ENCODE measurements at places on chromosomes 5 and 9.

DNA sequence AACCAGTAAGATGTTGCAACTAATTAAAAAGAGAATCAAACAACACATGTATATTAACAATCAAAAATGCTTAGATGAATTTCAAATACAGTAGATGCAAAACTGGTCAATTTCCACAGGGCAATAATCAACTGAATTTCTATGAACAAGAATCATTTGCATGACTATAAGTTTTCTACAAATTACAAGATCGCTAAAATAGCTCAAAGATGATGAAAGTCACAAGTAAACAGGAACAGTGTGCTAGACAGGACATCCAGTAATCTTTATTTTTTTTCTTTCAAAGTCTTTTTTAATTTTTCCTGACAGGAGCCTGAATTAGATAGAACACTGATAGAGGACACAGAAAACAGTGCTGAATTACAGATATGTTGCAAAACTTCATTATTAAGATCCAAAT, 608.2 kb upstream of the DAB2 start:
- no peak for DNase-seq

- no peak for DNase-seq
These were observed 88.2 kb upstream of the FAM174A start for GRCh38 chr5:100446879-100447430.

- DNase-seq = no peak
These were observed 275.4 kb upstream of the IRX4 start for GRCh38 chr5:2158109-2158508.

DNA sequence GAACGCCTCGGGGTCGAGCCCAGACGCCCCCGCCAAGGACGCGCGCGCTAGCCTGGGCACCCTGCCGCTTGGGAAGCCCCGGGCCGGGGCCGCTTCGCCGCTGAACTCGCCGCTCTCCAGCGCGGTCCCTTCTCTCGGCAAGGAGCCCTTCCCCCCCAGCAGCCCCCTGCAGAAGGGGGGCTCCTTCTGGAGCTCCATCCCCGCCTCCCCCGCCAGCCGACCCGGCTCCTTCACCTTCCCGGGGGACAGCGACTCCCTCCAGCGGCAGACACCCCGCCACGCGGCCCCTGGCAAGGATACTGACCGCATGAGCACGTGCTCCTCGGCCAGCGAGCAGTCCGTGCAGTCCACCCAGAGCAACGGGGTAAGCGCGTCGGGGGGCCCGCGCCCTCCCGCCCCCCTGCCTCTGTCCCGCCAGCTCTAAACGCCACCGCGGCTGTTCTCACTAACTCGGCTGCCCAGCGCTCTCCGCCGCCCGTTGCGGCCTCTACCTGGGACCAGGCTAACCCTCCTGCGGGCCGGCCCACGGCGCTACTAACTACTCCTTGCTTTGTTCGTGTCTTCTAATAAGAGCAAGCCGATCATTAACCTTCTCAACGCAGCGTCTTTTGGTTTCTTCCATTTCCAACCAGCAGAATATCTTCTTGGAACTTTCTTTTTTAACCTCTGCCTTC, 93.6 kb upstream of the OTULINL start:
- DNase-seq = no peak
